Right atrium auricular region (tissue), 2 donors: ENCODE measurements at places on chromosomes 16 and 17. TPM values are rescaled to one million over a fixed set of nuclear protein-coding genes. Genes with fewer than 3 reads are reported as not detected.

DNA sequence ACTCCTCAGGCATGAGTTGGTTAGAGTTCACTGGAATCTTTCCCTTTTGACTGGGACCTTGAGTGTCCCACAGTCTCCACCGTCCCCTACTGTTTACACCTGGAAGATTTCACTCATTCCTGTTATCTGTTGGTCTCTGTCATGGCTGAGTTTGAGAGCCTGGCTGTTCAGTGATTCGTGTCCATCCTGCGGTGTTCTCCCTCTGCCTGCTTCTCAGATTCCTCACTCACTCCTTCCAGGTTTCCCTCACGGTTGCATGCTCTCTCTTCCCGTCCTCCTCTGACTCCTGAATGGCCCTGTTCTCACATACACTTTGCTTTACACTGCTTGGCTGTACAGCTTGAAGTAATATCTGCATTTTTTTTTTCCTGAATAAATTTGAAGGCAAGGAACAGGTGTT is 24.5 kb downstream of the OR1D5 start:
- H3K27ac ChIP-seq: no peak overlapping the region
- H3K4me3 ChIP-seq: no peak overlapping the region
- H3K36me3 ChIP-seq: no peaks in the 10 kb centered on the region
- H3K27me3 ChIP-seq: no peaks in the 10 kb centered on the region

PER1 gene
- 75.0 TPM for total RNA-seq

MEOX1 gene
- 13.8 TPM for total RNA-seq

OSGIN1 gene
- 6.5 TPM for total RNA-seq

BAHCC1 gene
- 12.7 TPM for total RNA-seq

- H3K36me3 ChIP-seq: no peaks in the 10 kb centered on the region
- DNase-seq: no peak
- H3K27ac ChIP-seq: no peak overlapping the region
- H3K27me3 ChIP-seq: no peaks in the 10 kb centered on the region
- H3K4me3 ChIP-seq: no peak overlapping the region
- H3K4me1 ChIP-seq: no peaks in the 10 kb centered on the region
These were observed 29.1 kb upstream of the FOXJ1 start for GRCh38 chr17:76170114-76170513.

- peaks cover 62% of the 10 kb centered on the region for H3K4me1 ChIP-seq
- H3K27ac ChIP-seq: peak overlapping the region; percentile 87
- no peaks in the 10 kb centered on the region for H3K27me3 ChIP-seq
These were observed 2.1 kb downstream of the MFAP4 start for GRCh38 chr17:19384723-19385391.

CDH11 gene
- 51.6 TPM for total RNA-seq

- no peak for DNase-seq
- no peak overlapping the region for H3K4me3 ChIP-seq
- H3K27me3 ChIP-seq: no peaks in the 10 kb centered on the region
- no peaks in the 10 kb centered on the region for H3K4me1 ChIP-seq
These were observed 33.5 kb downstream of the MGAT5B start for GRCh38 chr17:76901542-76902197.

DNA sequence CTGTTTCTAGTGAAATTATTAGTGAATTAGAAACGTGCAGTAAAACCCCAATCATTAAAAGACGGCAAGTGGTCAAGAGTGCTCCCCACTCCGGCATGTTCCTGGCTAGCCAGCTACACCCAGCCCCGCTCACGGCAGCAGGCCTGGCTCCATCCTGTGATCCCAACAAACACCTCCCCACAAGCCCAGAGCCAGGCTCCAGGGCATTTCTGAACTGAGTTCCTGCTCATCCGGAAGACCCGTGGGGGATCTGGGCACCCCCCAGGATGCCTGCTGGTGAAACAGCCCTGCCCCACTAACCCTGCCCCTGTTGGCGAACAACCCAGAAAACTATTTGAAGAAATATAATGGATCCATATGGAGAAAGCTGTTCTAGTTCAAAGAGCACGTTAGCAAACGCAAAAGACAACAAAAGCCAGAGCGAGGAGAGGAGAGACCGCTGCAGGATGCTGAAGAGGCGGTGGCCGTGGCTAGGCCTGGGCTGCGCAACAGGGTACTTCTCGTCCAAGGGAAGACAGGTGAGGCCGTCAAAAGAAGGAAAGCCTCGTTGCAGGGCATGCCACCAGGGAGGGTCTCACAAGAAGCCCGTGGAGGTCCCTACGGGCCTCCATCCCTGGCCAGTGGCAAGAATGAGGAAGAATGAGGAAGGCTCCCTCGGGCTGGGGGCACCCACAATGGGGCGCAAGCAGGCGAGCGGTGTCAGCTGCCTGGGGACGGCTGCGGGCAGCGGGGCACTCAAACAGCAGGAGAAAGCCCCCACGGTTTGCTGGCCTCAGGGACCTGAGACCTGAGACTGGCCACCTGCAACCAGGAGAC is 19.2 kb downstream of the SLC16A3 start:
- peaks cover 100% of the 10 kb centered on the region for H3K36me3 ChIP-seq
- no peak overlapping the region for H3K27ac ChIP-seq
- no peak overlapping the region for H3K4me3 ChIP-seq
- no peaks in the 10 kb centered on the region for H3K27me3 ChIP-seq
- peaks cover 30% of the 10 kb centered on the region for H3K4me1 ChIP-seq

TUBG2 gene
- 18.2 TPM for total RNA-seq

GRCh38 chr16:20918486-20919239 is 18.1 kb downstream of the LYRM1 start:
- H3K4me3 ChIP-seq: no peak overlapping the region
- peak; percentile 87 for DNase-seq
- peaks cover 13% of the 10 kb centered on the region for H3K36me3 ChIP-seq

GRCh38 chr16:17308186-17308585 is 162.6 kb downstream of the XYLT1 start:
- H3K4me1 ChIP-seq: no peaks in the 10 kb centered on the region
- no peaks in the 10 kb centered on the region for H3K36me3 ChIP-seq
- no peak overlapping the region for H3K4me3 ChIP-seq
- no peak for DNase-seq

PPP1R27 gene
- not detected for total RNA-seq

DNA sequence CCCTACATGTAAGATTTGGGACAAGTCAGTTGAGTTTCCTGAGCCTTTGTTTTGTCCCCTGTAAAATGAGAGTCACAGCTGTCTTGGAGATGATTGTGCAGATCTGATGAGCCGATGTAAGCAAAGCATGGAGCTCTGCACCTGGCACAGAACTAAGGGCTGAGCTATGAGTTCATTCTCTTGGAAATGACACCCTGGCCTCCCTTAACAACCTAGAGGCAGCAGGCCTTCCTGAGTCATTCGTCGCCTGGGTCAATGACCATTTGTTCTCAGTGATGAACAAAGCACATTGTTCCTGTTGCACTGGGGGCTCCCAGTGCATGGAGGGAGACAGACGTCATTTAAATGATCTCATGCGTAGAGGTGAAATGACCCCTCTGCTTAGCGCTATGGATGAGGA is 62.8 kb upstream of the GCSH start:
- H3K4me3 ChIP-seq: no peak overlapping the region
- no peak for DNase-seq
- H3K36me3 ChIP-seq: no peaks in the 10 kb centered on the region
- H3K27me3 ChIP-seq: no peaks in the 10 kb centered on the region

DNA sequence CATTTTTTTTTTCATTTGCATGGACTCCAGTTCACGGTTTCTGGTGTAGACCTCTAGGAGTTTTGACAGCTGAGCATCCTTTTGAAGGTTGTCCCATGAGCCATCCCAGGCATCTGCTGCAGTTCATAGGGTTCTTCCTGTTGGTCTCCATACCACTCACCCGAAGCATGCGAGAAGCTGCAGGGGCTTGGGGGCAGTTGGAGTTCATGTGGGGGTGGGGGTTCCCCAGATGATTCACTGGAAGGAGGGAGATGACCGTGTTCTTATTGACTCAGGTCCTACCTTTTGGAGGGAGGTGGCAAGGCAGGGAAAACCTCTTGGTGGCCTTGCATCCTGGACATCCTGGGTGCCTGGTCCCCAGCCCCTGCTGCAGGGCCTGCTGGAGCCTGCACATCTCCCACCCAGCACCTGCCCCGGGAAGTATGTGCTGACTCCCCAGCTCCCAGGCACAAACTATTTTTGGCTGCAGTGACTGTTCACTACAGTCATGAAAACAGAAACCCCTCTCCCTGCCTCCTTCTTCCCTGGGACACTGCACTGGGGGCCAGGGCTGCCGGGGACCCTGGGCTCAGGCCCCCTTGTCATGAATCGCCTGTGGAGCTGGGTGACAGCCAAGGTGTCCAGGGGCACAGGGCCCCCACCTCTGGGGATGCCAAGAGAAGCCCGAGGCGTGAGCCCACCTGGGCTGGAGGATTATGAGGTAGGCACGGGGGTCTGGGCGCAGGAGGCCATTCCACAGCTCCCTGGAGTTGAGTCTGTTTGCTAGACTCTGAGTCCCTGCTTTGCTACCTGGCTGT is 64.9 kb upstream of the LGALS9 start:
- H3K36me3 ChIP-seq: no peaks in the 10 kb centered on the region
- no peak for DNase-seq
- no peaks in the 10 kb centered on the region for H3K4me1 ChIP-seq
- H3K4me3 ChIP-seq: no peak overlapping the region
- H3K27me3 ChIP-seq: no peaks in the 10 kb centered on the region

ETV4 gene
- total RNA-seq: 3.1 TPM

DNA sequence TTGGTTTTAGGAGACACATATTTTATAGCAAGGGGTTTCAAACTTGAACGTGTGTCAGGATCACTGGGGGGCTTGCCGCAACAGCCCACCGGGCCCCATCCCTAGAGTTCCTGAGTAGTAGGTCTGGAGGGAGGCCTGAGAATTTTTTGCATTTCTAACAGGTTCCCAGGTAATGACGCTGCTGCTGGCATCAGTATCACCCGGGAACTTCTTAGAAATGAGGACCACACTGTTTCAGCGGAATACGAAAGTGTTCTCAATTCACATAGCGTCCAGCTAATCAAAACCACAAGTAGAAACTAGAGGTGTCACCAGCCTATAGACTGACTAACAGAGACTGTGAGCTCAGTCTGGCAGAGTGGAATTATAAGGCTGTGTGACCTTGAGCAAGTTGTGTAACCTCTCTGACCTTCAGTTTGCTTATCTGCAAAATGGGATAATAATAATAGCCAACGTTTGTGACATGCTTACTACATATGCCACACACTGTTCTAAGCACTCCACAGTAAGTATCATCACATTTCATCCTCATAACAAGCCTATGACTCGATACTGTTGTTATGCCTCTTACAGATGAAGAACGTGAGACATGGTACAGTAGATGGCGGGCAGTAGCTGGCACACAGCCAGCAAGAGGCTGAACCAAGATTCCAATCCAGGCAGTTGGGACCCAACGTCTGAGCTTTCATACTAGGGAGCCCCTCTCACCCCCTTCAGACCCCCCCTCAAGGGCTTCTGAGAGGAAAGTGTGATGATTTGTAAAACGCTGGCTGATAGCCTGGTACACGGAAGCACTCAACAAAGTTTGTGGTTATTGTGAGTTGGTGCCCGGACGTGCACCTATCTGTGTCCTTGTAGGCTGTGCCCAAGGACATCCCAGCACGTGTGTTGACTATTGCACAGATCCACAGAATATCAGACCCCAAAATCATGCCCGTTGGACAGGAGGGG is 4.6 kb upstream of the ICAM2 start:
- no peak overlapping the region for H3K4me3 ChIP-seq
- DNase-seq: no peak
- H3K36me3 ChIP-seq: no peaks in the 10 kb centered on the region
- no peaks in the 10 kb centered on the region for H3K4me1 ChIP-seq

DNA sequence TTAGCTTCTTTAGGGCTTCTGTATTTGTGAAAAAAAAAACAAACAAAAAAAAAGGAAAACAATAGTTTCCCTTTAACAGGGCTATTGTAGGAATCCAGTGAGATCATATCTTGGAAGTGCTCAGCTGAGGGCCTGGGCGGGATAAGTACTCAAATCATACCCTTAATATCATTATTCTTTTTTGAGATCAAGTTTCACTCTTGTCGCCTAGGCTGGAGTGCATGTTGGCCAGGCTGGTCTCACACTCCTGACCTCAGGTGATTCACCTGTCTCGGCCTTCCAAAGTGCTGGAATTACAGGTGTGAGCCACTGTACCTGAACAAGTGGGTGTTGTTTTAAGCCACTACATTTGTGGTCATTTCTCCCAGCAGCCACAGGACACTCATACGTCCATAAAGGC is 87.0 kb downstream of the CDH13 start:
- H3K36me3 ChIP-seq: no peaks in the 10 kb centered on the region
- H3K27me3 ChIP-seq: no peaks in the 10 kb centered on the region
- no peak overlapping the region for H3K4me3 ChIP-seq
- DNase-seq: no peak
- H3K27ac ChIP-seq: peak overlapping the region; percentile 88
- no peaks in the 10 kb centered on the region for H3K4me1 ChIP-seq

SMIM36 gene
- not detected for total RNA-seq

PRAC2 gene
- not detected for total RNA-seq

TMEM92 gene
- not detected for total RNA-seq

DNA sequence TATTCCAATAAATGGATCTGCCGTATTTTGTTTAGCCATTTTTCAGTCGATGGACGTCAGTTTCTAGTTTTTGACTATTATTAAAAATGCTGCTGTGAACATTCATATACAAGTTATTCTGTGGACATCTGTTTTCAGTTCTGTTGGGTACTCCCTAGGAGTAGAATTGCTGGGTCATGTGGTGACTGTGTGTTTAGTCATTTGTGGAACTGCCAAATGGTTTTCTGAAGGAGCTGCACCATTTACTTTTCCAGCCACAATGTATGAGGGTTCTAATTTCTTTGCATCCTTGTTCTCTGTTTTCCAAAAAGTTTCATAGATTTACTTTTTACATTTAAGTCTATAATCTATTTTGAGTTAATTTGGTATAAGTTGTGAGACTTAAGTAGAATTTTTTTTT is 29.5 kb downstream of the CYLD start:
- H3K36me3 ChIP-seq: peaks cover 8% of the 10 kb centered on the region
- no peak overlapping the region for H3K4me3 ChIP-seq
- no peaks in the 10 kb centered on the region for H3K27me3 ChIP-seq
- H3K27ac ChIP-seq: no peak overlapping the region

DNA sequence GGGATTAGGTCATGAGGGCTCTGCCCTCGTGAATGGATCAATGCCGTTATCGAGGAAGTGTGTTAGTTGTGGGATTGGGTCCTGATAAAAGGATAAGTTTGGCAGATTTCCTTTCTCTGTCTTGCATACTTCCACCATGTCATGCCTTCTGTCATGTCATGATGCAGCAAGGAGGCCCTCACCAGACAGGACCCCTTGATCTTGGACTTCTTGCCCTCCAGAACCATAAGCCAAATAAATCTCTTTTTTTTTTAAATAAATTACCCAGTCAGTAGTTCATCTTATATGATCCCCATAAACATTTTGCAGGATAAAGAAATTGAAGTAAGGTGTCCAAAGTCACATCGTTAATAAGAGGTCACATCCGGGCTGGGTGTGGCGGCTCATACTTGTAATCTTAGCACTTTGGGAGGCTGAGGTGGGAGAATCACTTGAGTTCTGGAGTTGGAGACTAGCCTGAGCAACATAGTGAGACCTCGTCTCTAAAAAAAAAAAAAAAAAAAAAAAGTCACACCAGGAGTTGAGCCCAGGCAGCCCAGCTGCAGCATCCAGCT is 25.2 kb downstream of the HEXIM2 start:
- H3K27ac ChIP-seq: no peak overlapping the region
- no peak overlapping the region for H3K4me3 ChIP-seq
- H3K36me3 ChIP-seq: no peaks in the 10 kb centered on the region
- DNase-seq: no peak
- no peaks in the 10 kb centered on the region for H3K27me3 ChIP-seq
